ENCODE measurements at places on chromosomes 2 and 18. TPM values are rescaled to one million over a fixed set of nuclear protein-coding genes. Genes with fewer than 3 reads are reported as not detected.

- no peaks in the 10 kb centered on the region for H3K27me3 ChIP-seq
- no peak overlapping the region for H3K27ac ChIP-seq
- H3K4me3 ChIP-seq: no peak overlapping the region
- H3K4me1 ChIP-seq: no peaks in the 10 kb centered on the region
Observed at GRCh38 chr18:32343634-32344033, 127.0 kb downstream of the GAREM1 start.

- H3K4me1 ChIP-seq: no peaks in the 10 kb centered on the region
- H3K27ac ChIP-seq: no peak overlapping the region
- H3K36me3 ChIP-seq: no peaks in the 10 kb centered on the region
- no peak overlapping the region for H3K4me3 ChIP-seq
- no peak for DNase-seq
- H3K27me3 ChIP-seq: no peaks in the 10 kb centered on the region
Observed at GRCh38 chr2:220440731-220441130, 813.3 kb downstream of the SLC4A3 start.

DNA sequence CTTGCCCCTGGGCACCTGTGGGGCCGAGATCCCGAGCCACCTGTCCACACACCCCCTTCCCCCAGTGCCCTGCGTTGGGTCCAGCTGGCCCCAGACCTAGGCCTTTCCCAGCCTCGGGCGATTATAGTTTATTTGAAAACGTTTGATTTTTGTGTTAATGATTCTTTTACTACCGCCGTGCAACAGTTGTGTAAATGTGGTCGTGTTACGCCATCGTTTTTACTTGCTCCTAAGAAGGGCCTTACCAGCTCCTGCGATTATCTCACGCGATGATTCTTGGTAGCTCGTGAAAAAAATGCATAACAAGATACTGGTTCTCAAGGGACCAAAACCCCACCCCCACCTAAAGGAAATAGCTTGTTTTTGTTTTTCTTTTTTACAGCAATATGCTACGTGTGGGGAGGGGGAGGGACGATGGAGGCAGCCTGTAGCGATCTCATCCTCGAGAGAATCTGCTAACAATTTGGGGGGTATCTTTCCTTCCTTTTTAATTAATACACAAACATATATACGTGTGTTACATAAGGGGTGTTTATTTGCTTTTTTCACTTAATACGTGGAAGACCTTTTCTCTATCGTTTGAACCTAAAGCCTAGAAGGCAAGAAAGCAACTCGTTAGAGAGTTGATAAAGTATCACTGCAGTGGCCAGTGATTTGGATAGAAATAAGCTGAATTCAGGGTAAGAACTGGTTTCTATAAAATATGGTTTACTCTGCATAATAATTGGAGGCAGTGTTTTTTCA is 1.0 kb downstream of the ZDBF2 start:
- no peaks in the 10 kb centered on the region for H3K36me3 ChIP-seq
- peaks cover 30% of the 10 kb centered on the region for H3K4me1 ChIP-seq
- H3K4me3 ChIP-seq: peak overlapping the region; percentile 70

- peaks cover 16% of the 10 kb centered on the region for H3K4me1 ChIP-seq
- H3K27me3 ChIP-seq: no peaks in the 10 kb centered on the region
- no peak overlapping the region for H3K4me3 ChIP-seq
- no peak for DNase-seq
- H3K36me3 ChIP-seq: no peaks in the 10 kb centered on the region
Observed at GRCh38 chr2:50641633-50642032, 390.3 kb downstream of the NRXN1 start.

- H3K4me1 ChIP-seq: no peaks in the 10 kb centered on the region
- no peaks in the 10 kb centered on the region for H3K36me3 ChIP-seq
- no peak overlapping the region for H3K4me3 ChIP-seq
Observed at GRCh38 chr18:11043694-11044093, 105.7 kb downstream of the PIEZO2 start.

GRCh38 chr2:225112362-225113126 is 70.3 kb upstream of the DOCK10 start:
- H3K4me3 ChIP-seq: no peak overlapping the region
- H3K27me3 ChIP-seq: no peaks in the 10 kb centered on the region
- no peak overlapping the region for H3K27ac ChIP-seq
- no peaks in the 10 kb centered on the region for H3K36me3 ChIP-seq
- no peak for DNase-seq

- peak overlapping the region; percentile 98 for H3K4me3 ChIP-seq
- H3K27ac ChIP-seq: no peak overlapping the region
- peaks cover 19% of the 10 kb centered on the region for H3K4me1 ChIP-seq
Observed at GRCh38 chr2:74146929-74147726, 584 bp downstream of the BOLA3 start.

The AP1S3 gene
- 25.5 TPM for total RNA-seq

The RUFY4 gene
- total RNA-seq: 0.04 TPM

The TEKT4 gene
- not detected for total RNA-seq

- no peak overlapping the region for H3K4me3 ChIP-seq
- no peaks in the 10 kb centered on the region for H3K36me3 ChIP-seq
- no peaks in the 10 kb centered on the region for H3K27me3 ChIP-seq
- DNase-seq: no peak
Observed at GRCh38 chr18:56112984-56113383, 525.0 kb upstream of the TCF4 start.

Measured in GM23338 (cell line).